Lung microvascular endothelial cell (primary cell): ENCODE measurements at places on chromosomes 6 and 20. TPM values are rescaled to one million over a fixed set of nuclear protein-coding genes. Genes with fewer than 3 reads are reported as not detected.

The TCP11 gene
- not detected in 2 replicates for total RNA-seq

- DNase-seq: no peak
These were observed 404.1 kb downstream of the FOXA2 start for GRCh38 chr20:22180244-22180643.

DNA sequence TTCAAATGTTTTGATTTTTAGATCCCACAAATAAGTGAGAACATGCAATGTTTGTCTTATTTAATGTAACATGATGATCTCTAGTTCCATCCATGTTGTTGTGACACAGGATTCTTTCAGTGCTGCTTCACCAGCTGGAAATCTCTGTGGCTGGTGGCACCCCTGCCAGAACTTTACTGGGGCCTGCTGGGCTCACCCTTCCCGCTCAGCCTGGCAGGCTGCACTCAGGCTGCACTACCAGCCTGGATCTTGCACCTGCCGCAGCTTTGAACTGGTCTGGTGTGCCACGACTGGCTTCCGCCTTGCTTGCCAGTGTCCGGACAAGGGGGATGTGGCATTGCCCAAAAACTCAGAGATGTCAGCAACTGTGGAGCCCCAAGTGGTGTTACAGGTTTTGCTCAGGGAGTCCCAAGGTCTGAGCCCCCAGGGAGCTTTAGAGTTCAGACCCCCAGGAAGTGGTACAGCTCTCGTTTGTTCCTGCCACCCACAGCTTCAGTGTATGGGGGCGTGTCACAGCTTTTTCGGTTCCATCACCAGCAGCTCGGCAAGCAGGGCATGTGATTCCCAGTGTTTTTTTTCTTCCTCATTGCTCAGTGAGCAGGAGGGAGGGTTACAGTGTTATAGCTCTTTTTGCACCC, 72.3 kb upstream of the SYNCRIP start:
- no peak for DNase-seq

GRCh38 chr6:153125032-153125431, 6.0 kb downstream of the RGS17 start:
- no peak for DNase-seq

The AFDN gene
- 79.8 and 137 TPM in 2 replicates for total RNA-seq

The UBE2C gene
- total RNA-seq: 4.2 and 10.7 TPM in 2 replicates

DNA sequence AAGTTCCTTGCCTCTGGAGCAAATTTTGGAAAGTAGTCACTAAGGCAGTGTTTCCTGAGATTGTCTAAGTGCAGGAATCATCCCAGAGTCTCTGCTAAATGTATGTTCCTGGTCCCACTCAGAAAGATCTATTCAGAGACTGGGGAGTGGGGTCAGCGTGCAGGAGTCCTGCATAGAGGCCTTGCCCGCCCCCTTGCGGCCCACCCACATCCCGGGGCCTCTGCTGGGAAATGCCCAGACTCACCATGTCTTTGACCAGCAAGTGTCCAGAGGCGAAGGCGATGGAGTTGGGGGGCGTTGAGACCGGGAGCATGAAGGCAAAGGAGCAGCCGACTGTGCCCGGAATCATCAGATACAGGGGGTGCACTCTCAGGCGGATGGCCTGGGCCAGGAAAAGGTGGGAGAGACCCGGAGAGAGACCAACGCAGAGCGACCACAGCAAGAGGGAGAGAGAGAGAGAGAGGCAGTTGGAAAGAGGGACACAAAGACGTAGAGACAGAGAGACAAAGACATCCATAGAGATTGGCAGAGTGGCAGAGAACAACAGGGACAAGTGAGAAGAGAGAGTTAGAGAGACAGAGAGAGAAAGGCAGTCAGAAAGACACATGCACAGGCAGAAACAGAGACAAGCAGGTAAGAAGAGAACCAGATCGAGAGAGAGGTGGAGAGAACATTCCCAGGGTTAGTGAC, 12.9 kb upstream of the OCSTAMP start:
- no peak for DNase-seq

GRCh38 chr6:122651604-122652003, 41.4 kb downstream of the PKIB start:
- no peak for DNase-seq

The ZBTB46 gene
- 37.7 and 46.4 TPM in 2 replicates for total RNA-seq

The GSTA2 gene
- not detected in 2 replicates for total RNA-seq

DNA sequence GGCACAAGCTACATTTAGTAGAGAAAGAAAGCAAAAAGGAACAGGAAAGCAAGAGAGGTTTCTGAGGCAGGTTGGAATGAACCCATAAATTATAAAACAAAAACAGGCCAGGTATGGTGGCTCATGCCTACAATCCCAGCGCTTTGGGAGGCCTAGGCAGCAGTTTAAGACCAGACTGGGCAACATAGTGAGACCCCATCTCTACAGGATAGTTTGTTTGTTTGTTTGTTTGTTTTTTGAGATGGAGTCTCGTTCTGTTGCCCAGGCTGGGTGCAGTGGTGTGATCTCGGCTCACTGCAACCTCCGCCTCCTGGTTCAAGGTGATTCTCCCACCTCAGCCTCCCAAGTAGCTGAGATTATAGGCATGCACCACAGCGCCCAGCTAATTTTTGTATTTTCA, 49.0 kb downstream of the AFG1L start:
- no peak for DNase-seq

The CARMIL1 gene
- 0.20 and 1.3 TPM in 2 replicates for total RNA-seq

GRCh38 chr6:134199848-134200606, 117.9 kb downstream of the SGK1 start:
- no peak for DNase-seq

The F13A1 gene
- total RNA-seq: not detected in 2 replicates
